ENCODE measurements at places on chromosomes 5 and 9. TPM values are rescaled to one million over a fixed set of nuclear protein-coding genes. Genes with fewer than 3 reads are reported as not detected.
A peak's percentile ranks its signal among the peaks of the same experiment; 100 is the strongest.

GRCh38 chr9:125405938-125406809 is 144.5 kb downstream of the GAPVD1 start:
- DNase-seq, result peak; percentile 25

The IRX2 gene
- 0.36 TPM for total RNA-seq

DNA sequence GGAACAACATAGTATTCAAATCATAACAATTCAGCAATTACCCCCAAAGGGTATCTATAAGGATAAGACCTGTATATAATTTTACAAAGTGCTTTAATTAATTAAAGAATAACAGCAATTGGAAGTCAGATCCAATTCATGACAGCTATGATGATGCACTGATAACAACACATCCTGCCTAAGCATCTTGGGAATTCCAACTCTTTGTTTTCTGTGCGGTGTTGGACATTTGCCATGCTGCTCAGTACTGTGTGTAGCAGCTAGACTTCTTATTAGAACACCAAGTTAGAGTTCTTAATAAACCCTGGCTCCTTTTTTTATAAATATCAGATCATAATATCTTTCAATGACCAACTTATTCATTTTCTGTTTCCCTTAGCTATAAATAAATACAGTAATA is 209.0 kb downstream of the SEC61B start:
- DNase-seq, result peak; percentile 66

The CTSV gene
- total RNA-seq, result 0.54 TPM

The PLCXD3 gene
- under 0.01 TPM for total RNA-seq

The WDR38 gene
- not detected for total RNA-seq

- peak; percentile 87 for DNase-seq
These were observed 70.8 kb upstream of the CDKN2B start for GRCh38 chr9:22079873-22080341.

DNA sequence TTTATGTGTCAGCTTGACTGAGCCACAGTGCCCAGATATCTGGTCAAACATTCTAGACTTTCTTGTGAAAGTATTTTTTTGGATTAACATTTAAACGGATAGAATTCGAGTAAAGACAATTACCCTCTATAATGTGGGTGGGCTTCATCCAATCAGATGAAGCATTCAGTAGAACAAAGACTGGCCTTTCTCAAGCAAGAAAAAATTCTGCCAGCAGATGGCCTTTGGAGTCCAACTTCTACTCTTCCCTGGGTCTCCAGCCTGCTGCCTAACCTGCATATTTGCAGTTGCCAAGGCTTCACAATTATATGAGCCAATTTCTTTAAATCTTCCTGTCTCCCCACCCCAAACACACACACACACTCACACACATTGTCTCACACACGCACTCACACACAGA is 86.4 kb downstream of the MED10 start:
- DNase-seq, result no peak

The PCDHB5 gene
- 0.28 TPM for total RNA-seq

DNA sequence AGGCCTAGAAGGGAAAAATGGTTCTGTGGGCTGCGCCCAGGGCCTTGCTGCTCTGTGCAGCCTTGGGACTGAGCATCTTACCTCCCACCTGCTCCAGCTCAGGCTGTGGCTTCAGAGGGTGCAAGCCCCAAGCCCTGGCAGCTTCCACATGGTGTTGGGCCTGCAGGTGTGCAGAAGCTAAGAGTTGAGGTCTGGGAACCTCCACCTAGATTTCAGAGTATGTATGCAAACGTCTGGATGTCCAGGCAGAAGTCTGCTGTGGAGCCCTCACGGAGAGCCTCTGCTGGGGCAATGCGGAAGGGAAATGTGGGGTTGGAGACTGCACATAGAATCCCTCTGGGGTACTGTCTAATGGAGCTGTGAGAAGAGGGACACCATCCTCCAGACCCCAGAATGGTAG is 36.0 kb downstream of the FBXL7 start:
- DNase-seq, result no peak

DNA sequence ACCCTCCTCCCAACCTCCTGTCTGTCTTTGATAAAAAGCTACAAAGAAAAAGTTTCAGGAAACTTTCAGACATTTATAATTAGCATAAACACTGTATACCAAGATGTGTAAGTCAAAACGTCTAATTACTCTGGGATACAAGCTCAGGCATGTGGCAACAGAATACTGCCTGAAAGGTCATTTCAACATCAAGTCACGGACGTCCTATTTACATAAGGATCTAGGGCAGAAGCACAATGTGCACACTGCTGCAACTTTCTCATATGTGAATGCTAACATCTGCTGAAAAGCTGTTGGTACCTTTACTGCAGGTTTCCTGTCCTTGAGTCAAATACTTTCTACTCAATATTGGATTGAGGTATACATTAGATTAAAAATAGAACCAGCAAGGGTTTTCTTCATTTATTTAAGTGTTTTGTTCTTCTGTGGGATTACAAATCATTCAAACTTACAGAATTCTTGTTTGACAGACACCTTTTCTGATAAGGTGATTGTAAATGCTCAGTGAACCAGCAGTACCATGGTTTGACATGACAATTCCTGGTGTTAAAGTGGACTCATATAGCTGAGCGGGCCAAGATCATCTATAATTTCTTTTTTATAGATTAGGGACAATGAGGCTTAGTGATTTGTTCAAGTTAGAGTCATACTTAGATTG is 36.8 kb downstream of the ELL2 start:
- DNase-seq, result peak; percentile 60

- DNase-seq, result no peak
These were observed 792.8 kb upstream of the NUDT12 start for GRCh38 chr5:104355350-104355749.

The ADRB2 gene
- 3.4 TPM for total RNA-seq

The SCGB3A1 gene
- total RNA-seq, result not detected

- DNase-seq, result no peak
These were observed 302.5 kb downstream of the SH3GL2 start for GRCh38 chr9:17881371-17881770.

GRCh38 chr9:847505-847904 is 6.0 kb downstream of the DMRT1 start:
- DNase-seq, result no peak

- DNase-seq, result peak; percentile 96
These were observed 27.4 kb downstream of the BARHL1 start for GRCh38 chr9:132609829-132610228.

The FAM151B gene
- total RNA-seq, result 2.9 TPM

- DNase-seq, result no peak
These were observed 457.5 kb downstream of the IRX1 start for GRCh38 chr5:4053136-4053535.

- no peak for DNase-seq
These were observed 25.6 kb downstream of the POLR1E start for GRCh38 chr9:37511016-37512010.

- peak; percentile 64 for DNase-seq
These were observed 59.8 kb upstream of the POU5F2 start for GRCh38 chr5:93800988-93801811.

The CHSY3 gene
- total RNA-seq, result 1.4 TPM

The PCDHGA3 gene
- total RNA-seq, result 1.7 TPM

DNA sequence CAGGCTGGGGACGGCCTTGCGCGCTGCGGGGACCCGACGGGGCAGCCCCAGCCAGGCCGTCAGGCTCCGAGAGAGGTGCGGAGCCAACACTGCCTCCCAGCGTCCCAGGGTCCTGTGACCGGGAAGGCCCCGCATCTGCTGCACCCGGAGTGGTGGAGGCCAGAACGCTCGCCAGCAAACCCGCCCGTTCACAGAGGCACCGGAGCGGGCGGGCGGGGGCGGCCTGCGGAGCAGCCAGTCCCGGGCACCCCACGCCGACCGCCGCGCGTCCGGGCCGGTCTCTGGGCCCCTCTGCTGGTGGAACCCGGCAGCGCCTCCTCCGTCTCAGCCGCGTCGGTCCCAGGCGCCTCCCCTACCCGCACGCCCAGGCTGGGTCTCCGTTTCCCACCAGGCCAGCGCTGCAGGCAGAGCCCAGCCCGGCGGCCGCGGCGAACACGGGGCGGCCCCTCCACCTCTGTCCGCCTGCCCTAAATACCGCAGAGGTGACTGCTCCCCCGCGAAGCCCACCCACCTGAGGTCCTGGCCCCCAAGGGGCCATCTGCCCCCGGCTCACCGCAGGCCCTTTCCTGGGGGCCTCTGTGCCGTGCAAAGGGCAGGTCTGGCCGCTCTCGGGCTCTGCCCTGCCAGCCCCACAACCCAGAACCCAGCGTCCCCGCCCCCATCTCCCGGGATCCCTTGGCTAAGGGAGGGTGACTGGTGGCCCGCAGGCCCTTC is 15.9 kb downstream of the EXD3 start:
- peak; percentile 44 for DNase-seq

The INVS gene
- 25.3 TPM for total RNA-seq

GRCh38 chr5:30878296-30878695 is 315.2 kb upstream of the CDH6 start:
- DNase-seq, result no peak

GRCh38 chr5:5666369-5666768 is 243.9 kb downstream of the ICE1 start:
- DNase-seq, result no peak

- DNase-seq, result no peak
These were observed 232.0 kb downstream of the RFK start for GRCh38 chr9:76162086-76162730.

The MCC gene
- total RNA-seq, result 20.6 TPM

GRCh38 chr9:80012557-80013330 is 441.0 kb downstream of the TLE4 start:
- DNase-seq, result no peak

The PCDHB15 gene
- total RNA-seq, result 0.28 TPM

GRCh38 chr5:61587125-61587524 is 255.1 kb downstream of the ZSWIM6 start:
- DNase-seq, result no peak

The SLC25A51 gene
- 63.0 TPM for total RNA-seq

The MACROH2A1 gene
- 126 TPM for total RNA-seq

GRCh38 chr9:112570671-112571167 is 84.1 kb downstream of the KIAA1958 start:
- DNase-seq, result no peak

GRCh38 chr5:85921590-85921989 is 696.2 kb upstream of the COX7C start:
- DNase-seq, result no peak

The SLC4A9 gene
- not detected for total RNA-seq

DNA sequence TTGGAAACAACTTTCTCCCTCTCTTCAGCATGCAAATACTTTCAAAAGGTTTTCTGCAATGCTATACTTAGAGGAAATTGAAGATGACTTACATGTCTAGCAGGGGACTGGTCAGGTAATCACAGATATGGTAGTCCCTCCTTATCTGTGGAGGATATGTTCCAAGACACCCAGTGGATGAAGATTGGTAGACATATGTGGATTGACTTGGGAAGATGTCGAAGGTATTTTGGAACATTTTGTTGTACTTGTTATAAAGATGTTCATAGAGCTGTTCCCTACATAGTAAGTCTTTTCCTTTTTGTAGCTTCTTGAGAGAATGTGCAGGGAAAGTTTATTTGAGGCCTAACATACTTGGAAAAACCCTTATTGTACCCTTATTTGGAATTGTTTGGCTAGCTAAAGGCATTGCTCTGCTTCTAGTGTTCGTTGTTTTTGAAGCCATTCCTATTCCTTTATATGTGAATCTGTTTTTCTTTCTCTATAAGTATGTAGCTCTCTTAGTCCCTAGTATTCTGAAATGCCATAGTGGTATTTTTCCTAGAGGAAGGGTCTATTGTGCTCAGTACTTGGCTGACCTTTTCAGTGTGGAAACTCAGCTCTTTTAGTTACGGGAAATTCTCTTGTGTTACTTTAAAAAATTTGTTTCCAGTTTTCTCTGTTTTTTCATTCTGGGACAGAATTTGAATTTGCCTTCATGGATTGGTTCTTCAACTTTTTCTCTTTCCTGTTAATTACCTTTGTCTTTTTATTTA is 25.7 kb downstream of the GPR151 start:
- no peak for DNase-seq

DNA sequence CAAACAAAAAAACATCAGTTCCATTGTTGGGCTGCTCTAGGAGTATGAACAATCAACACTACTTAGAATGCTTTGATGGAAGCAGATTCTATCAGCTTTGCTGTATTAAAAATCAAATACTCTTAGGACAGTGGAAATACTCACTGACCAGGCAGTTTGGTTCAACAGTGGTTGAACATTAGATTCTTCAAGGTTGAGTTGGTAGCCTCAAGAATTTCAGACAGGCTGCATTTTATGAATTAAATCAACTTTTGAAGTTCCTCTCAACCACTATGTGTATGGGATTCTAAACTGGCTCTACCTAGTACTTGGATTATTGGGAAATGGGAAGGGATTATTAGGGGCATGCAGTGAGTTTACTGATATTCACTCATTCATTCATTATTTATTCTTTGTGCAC is 35.0 kb downstream of the ACTBL2 start:
- DNase-seq, result peak; percentile 76

DNA sequence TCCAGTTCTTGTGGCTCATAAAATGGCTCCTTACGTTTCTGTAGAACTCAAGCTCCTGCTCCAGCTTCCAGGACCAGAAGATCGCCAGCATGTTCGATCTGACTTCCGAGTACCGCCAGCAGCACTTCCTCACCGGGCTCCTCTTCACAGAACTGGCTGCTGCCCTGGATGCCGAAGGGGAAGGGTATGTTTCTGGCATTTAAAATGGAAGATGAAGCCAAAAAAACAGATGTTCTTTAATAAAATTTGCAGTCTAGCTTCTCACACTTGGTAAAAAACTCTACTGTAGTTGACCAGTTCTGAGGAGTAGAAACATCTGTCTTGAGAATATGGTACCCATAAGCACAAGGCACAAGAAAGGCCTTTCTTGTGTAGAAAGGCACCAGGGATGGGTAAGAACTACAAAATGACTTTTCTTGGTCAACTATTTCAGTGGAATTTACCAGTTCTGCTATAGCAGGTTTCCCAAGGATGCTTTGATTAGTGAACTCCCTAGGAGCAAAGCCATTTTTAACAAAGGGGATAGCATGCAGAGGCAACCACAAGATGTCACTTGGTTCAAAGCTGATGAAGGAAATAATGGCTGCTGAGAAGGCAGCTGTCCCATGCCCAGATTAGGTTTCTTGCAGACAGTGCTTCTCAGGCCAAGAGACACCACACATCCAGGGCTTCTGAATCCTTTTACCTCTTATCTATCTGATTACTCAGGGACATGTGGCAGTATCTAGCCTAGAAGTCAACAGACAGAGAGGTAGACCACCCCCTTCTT is 192.4 kb downstream of the DOCK8 start:
- DNase-seq, result no peak

- DNase-seq, result peak; percentile 80
These were observed 38.8 kb upstream of the ANXA2R start for GRCh38 chr5:43078956-43079355.

The TMEM215 gene
- not detected for total RNA-seq

DNA sequence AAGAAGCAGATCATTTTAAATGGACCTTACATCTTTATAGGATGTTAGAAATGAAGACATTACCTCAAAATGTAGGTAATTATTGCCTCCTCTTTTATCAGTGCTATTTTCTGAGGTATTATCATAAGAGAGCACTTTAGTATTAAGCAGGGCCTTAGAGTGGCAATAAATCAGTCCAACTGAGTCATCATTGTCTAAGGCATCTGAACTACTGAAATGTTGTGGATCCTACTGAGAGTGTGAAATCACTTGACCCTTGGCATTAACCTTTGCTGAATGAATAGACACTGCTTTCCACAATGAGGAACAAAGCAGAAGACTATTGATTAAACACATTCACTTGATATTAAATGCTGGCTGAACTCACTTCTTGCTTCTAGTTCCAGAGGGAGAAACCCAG is 224.6 kb upstream of the ARRDC3 start:
- no peak for DNase-seq
